Large intestine (tissue), 12 donors: ENCODE measurements at places on chromosomes 3 and 15.

DNA sequence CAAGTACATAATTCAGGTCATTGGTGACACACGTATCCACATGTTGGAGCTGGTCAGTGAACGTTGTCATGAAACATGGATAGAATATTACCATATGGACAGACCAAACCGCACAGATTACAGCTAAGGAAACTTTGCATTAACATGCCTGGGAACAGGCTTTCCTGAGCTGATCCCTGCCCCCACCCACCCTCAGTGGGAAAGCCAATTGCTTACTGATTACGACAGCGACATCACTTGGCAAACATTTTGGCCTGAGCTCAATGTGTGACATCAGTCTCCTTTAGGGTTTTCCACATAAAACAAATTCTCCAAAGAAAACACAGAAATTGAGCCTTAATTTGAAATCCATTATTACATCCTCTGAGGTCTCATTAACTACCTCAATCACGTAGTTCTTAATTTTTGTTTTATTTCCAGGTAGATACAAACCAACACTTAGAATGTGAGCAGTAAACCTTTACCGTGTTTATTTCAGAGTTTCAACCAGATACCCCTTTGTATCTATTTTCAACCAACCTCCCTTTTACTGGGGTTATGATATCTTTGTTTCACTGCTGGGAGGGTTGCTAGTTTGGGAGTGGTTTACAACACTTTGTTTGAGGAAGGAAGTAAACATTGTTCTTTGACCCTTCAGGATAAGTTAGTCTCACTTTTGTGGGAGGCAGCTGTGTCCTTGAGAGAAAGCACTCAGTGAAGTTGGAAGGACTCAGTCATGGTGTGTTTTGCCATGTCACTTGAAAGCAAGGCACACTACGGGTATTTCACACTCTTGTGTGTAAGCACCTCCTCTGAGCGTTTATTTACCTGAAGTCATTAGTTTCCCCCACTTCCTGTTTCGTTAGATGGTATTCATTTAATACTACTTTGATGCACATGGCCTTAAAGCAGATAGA, 103.1 kb downstream of the CMSS1 start:
- DNase-seq = peak; percentile 75
- H3K36me3 ChIP-seq = no peaks in the 10 kb centered on the region
- H3K27me3 ChIP-seq = no peaks in the 10 kb centered on the region
- H3K27ac ChIP-seq = peak overlapping the region; percentile 81
- no peak overlapping the region for H3K4me3 ChIP-seq

DNA sequence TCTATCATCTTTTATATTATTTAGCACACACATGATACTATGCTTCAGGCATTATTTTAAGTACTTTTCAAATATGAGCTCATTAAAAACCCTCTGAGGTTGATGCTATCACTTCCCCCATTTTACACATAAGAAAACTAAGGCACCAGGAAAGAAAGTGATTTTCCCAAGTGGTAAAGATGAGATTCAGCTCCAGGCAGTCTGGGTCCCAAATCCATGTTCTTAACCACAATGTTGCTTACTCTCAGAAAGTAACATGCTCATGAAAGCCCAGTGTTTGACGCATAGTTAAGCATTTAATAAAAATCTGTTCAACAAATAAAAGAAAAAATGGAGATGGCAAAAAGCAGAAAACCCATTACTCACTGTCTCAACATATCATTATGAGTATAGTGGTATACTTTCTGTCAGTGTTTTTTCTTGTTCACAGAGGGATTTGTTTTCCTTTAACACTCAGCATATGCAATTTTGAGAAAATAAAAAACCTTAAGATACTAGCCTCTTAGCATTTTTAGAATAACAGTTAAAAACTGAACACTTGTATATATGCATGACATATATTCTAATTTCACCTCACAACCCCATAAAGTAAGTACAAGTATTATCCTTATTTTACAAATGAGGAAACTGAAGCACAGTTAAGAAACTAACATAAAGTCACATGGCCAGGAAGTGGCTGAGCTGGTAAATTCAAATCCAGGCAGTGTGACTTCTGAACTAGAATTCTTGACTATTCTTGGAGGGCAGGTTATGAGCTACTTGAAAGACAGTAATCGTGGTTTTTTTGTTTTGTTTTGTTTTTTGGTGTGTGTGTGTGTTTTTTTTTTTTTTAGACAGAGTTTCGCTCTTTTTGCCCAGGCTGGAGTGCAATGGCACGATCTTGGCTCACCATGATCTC, 10.4 kb downstream of the PEAK1 start:
- H3K4me1 ChIP-seq = peaks cover 15% of the 10 kb centered on the region
- H3K27ac ChIP-seq = peak overlapping the region; percentile 81
- H3K27me3 ChIP-seq = no peaks in the 10 kb centered on the region
- no peak overlapping the region for H3K4me3 ChIP-seq
- DNase-seq = peak; percentile 49

DNA sequence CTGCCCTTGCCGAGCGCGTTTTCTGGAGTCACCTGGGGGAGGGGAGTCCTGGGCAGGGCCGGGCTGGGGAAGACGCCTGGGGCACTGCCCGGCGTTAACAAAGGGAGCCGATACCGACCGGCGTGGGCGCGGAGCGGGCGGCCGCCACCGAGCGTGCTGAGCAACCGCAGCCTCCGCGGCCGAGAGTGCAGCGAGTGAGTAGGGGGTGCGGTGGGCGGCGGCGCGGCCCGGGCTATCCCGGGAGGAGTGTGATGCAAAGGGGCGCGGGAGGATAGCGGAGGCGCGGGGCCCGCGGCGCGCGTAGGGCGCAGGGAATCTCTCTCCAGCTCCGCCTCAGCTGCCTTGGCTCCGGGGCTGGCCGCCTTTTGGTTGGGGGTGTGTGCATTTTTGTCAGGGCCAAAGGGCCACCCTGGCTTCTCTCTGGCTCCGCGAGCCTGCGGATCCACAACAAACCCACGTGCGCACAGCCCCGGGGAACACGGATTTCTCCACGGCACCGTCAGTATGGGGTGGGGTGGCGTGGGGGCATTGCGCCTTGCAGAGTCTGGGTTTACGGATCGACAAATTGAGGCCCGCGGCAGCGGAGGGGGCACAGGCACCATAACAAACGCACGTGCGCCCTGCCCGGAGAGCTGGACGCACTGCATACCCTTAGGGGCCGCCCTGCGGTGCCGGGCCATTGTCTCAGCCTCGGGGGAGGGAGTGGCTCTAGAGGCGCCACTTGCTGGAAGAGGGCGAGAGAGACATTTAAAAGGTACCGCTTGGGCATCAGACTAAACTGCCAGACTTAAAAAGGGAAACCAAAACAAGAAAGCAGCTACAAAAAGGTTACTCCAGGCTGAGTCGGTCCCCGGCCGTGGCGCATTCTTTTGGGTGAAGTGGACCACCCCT, 560 bp downstream of the ST6GAL1 start:
- peak overlapping the region; percentile 68 for H3K4me3 ChIP-seq
- H3K27ac ChIP-seq = peak overlapping the region; percentile 73
- peaks cover 7% of the 10 kb centered on the region for H3K27me3 ChIP-seq

DNA sequence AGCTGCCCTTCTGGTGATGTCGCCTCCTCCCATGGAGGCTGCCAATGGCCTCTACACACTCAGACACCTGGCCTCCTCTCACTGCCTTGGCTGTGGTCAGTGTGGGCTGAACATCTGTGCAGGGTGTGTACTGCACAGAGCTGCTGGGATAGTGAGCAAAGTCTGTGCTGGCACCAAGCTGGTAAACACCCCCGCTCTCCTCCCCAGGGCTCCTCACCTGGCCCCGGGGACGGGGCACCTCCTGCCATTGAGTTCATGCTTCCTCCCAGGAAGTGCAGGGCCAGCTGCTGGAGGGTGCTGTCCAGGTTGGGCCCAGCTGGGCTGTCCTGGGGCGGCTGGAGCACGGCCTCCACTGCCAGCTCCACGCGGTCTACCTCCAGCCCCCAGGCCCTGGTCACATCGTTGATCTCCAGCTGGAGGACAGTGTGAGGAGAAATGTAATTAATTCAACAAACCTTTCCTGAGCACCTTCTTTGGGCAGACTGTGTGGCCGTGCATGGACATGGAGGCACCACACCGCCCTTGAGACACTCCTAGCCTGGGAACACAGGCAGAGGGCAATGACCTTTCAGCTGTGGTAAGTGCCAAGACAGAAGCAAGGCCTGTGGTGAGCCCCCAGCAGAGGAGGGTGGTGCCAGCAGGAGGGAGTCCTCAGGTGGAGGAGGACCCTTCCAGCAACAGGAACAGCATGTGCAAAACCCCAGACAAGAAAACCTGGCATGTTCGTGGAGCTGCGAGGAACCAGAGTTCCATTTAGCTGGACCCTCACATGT, 6.8 kb downstream of the STOML1 start:
- no peak overlapping the region for H3K27ac ChIP-seq
- peaks cover 24% of the 10 kb centered on the region for H3K36me3 ChIP-seq
- DNase-seq = no peak
- peaks cover 20% of the 10 kb centered on the region for H3K4me1 ChIP-seq

DNA sequence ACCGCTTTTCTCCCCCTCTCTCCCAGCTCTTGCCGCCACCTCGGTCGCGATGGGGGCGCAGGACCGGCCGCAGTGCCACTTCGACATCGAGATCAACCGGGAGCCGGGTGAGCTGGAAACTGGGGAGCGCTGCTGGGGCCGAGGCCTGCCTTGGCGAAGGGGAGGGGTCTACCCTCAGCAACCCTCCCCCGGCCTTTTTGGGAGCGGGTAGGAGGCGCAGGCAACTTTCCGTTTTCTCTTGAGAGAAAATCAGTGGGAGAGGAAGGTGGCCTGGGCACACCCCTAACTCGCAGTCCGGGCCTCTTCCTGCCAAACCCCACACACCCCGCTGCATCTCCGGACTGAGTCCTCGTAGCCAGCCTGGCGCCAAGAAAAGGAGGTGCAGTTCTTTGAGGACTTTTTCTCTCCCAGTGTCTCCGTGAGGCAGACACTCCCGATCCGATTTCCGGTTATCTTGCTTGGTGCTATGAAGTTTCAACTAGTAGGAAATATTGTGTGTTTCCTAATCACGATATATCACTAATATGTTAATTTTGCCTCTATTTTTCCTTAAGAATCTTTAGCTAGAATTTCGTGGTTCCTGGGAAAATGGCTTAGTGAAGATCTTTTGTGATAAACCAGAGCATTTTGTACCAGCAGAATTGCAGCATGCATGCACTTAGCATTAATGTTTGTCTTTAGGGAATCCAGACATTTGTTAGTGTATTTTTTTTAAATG, 631 bp downstream of the NKTR start:
- H3K27me3 ChIP-seq = no peaks in the 10 kb centered on the region
- no peak for DNase-seq
- H3K4me1 ChIP-seq = peaks cover 7% of the 10 kb centered on the region
- no peaks in the 10 kb centered on the region for H3K36me3 ChIP-seq

DNA sequence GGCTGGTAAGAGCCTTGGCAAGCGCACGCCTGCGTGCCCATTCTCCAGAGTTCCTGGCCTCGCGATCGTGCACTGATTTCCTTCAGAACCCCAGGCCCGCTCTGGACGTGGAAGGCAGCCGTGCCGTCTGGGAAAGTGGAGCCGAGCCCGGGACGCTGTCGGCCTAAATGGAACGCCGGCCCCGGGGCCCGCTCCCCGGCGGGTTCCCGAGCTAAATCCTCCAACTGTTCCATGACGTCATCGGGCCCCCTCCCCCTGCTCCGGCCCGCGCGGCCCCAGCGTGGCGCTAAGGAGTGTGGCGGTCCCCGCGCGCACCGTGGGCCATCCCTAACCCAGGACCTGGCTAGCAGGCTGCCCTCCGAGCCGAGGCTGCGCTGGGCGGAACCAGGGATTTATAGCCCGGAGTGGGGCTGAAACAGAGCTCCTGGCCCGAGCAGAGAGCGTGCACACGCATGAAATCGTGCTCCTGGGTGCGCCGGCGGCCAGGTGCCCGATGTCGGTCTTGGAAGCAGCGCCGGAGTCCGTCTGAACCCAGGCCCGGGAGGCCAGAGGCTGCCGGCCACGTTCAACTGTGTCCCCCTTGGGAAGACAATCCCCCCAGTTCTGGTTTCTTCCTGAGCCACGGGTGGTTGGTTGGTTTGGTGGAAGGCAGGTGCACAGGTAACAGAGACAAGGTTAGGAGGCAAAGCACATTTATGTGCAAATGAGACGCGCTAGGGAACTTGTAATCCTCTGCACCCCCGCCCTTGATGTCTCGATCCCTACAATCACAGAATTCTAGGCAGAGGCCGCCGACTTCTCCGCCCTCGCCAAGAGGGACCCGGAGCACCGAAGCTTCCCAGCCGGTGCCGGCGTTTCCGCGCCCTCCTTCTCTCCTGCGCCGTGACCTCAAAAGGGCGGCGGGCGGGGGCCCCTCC, 84.9 kb upstream of the ETV5 start:
- H3K36me3 ChIP-seq = no peaks in the 10 kb centered on the region
- H3K4me3 ChIP-seq = peak overlapping the region; percentile 35
- no peak for DNase-seq
- H3K4me1 ChIP-seq = no peaks in the 10 kb centered on the region

GRCh38 chr3:145698250-145698649, 462.7 kb downstream of the PLOD2 start:
- no peaks in the 10 kb centered on the region for H3K4me1 ChIP-seq
- no peak for DNase-seq
- H3K36me3 ChIP-seq = no peaks in the 10 kb centered on the region
- H3K27ac ChIP-seq = no peak overlapping the region
- H3K27me3 ChIP-seq = no peaks in the 10 kb centered on the region
- no peak overlapping the region for H3K4me3 ChIP-seq
